Smooth muscle cell of the pulmonary artery (primary cell): ENCODE measurements at places on chromosomes 12 and 14. TPM values are rescaled to one million over a fixed set of nuclear protein-coding genes. Genes with fewer than 3 reads are reported as not detected.

LYZ gene
- not detected in 2 replicates for total RNA-seq

KRT6C gene
- total RNA-seq = 0.07 TPM in 1 of 2 replicates, not detected in the other

DNAH10 gene
- 0.13 and 0.46 TPM in 2 replicates for total RNA-seq

DACT1 gene
- total RNA-seq = 28.3 and 43.4 TPM in 2 replicates

MIP gene
- 0.13 TPM in 1 of 2 replicates, not detected in the other for total RNA-seq

M6PR gene
- total RNA-seq = 193 and 238 TPM in 2 replicates

SH2B3 gene
- total RNA-seq = 23.0 and 38.2 TPM in 2 replicates

TRPV4 gene
- total RNA-seq = 1.3 and 1.4 TPM in 2 replicates

KRT74 gene
- not detected in 2 replicates for total RNA-seq

LRR1 gene
- 6.8 and 8.0 TPM in 2 replicates for total RNA-seq

SPTB gene
- 0.13 TPM in 1 of 2 replicates, not detected in the other for total RNA-seq

NRIP2 gene
- total RNA-seq = 0.07 TPM in 1 of 2 replicates, not detected in the other

EID3 gene
- total RNA-seq = 8.9 and 14.2 TPM in 2 replicates

GPR135 gene
- 4.9 and 5.0 TPM in 2 replicates for total RNA-seq

SMCO2 gene
- total RNA-seq = 0.40 TPM in 1 of 2 replicates, not detected in the other

ULK1 gene
- 20.0 and 21.0 TPM in 2 replicates for total RNA-seq

DBX2 gene
- total RNA-seq = not detected in 2 replicates

RTL1 gene
- not detected in 2 replicates for total RNA-seq

TAS2R7 gene
- total RNA-seq = not detected in 2 replicates

KIF26A gene
- under 0.01 and 0.03 TPM in 2 replicates for total RNA-seq

APOLD1 gene
- total RNA-seq = 3.5 and 22.0 TPM in 2 replicates

P2RX2 gene
- not detected in 2 replicates for total RNA-seq

TAS2R31 gene
- 3.7 and 6.7 TPM in 2 replicates for total RNA-seq
